T-helper 1 cell (primary cell): ENCODE measurements at places on chromosomes 13 and 19.

- no peak for DNase-seq
These were observed 522.1 kb downstream of the DCT start for GRCh38 chr13:93957371-93957770.

GRCh38 chr13:93259527-93260080, 33.0 kb downstream of the GPC6 start:
- DNase-seq: no peak

GRCh38 chr19:54136086-54136863, 1.3 kb upstream of the CNOT3 start:
- no peak for DNase-seq

DNA sequence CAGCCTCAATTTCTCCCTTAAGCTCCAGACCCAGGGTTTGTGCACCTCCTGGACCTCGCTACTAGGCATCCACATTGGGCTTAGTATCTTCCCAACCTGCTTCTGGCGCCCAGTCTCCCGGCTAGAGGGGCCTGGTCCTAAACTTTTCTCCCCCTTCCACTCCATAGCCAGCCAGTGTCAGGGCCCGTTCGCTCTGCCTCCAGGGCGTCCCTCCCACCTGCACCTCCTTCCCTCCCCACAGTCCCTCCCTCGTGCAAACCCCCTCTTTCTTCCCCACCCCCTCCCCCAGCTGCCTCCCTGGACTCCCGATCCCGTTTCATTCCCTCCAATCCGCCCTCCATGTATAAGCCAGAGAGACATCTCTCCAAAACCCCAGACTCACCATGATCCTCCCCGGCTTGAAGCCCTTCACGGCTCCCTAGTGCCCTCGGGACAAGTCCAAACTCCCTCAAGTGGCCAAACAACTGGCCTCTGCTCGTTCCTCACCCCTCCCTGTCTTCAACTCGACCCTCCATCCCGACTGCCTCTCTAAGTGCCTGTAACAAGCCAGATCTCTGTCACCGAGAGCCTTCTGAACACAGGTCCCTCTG, 997 bp upstream of the SAMD4B start:
- no peak for DNase-seq

DNA sequence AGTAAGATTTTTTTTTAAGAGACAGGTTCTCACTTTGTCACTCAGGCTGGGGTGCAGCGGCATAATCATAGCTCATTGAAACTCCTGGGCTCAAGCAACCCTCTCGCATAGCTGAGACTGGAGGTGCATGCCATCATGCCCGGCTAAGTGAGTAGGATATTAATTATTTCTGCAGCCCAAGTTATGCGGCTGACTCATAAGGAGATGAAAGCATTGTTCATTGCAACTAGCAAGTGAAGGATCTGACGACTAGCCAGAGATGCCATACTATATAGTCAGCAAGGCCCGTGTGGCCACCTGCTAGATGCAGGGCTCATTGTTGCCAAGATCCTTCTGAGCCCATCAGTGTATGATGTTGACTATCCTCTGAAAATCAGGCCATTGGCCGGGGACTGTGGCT, 45.2 kb downstream of the ABCC4 start:
- DNase-seq: no peak

- DNase-seq: no peak
These were observed 1890.9 kb downstream of the PCDH9 start for GRCh38 chr13:65339241-65339640.
